ENCODE measurements at places on chromosomes 12 and 14.

- no peak for DNase-seq
These were observed 144.1 kb upstream of the PTPRQ start for GRCh38 chr12:80299976-80300375.

DNA sequence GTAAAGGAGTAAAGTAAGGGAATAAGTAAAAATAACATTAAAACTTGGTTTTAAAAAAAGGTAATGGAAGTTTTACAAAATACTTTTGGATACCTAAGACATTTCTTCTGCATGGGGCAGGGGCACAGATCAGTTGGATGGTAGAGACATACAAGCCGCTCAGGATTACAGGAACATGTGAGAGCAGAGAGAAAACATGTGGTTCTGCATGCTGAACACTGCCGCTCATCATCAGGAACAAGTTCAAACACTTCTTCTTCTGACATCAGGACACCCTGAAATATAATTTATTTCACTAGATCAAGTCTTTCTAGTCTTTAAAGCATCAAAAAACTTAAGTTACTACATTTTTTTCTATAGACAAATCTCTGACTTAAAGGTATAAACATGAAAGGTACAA is 60.9 kb upstream of the SLC6A13 start:
- DNase-seq, result no peak

GRCh38 chr14:64159588-64159987 is 134.6 kb downstream of the ESR2 start:
- DNase-seq, result no peak

DNA sequence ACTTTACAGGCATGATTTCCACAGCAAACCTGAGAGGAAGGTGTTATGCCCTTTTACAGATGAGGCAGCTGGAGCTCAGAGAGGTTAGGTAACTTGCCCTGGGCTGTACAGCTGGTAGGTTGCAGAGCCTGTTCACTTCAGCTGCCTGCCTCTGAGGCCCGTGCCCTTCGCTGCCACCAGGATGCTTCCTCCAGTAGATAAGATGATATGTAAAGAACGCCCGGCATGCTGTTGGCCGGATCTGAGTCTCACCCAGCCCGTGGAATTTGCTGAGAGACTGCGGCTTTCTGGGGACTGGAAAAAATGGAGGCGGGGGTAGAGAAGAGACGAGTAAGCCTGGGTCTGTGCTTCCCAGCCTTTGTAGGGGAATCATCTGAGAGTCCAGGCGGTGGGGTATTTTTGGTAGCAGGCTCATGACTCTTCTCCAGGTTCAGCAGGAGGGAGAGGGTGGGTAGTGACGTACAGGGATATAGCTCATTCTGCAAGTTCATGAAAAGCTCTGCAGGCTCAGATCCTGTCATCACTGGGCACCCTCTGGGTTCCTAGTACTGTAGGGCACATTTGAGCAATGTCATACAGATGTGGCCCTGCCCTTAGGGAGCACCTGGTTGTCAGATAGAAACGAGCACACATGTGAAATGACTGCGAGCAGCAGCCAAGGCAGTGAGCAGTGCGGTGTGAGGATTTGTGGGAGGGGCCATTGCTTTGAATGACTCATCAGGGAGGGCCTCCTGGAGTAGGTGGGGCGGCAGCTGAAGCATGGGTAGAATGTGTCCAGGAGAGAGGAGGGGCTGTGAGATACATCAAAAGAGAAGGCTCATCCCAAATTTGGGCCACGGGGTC is 159.4 kb downstream of the TSPAN9 start:
- DNase-seq, result peak; percentile 29

DNA sequence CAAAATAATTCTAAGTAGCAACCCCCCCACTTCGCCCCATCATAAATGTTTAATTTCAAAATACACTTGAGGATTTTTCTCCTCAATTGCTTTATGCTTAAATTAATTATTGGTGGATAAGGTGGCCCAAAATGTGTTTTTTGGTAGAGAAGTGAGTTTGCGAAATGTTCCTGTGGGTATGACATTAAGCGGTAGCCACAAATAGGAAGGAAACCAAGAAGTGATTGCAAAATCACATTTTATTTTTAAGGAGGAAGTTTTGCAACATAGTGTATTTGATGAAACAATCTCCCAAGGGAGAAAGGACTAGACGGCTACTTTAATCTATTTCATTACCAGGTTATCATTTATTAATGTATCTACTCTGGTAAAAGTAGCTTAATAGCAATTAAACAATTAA is 25.5 kb downstream of the SLC25A3 start:
- no peak for DNase-seq

DNA sequence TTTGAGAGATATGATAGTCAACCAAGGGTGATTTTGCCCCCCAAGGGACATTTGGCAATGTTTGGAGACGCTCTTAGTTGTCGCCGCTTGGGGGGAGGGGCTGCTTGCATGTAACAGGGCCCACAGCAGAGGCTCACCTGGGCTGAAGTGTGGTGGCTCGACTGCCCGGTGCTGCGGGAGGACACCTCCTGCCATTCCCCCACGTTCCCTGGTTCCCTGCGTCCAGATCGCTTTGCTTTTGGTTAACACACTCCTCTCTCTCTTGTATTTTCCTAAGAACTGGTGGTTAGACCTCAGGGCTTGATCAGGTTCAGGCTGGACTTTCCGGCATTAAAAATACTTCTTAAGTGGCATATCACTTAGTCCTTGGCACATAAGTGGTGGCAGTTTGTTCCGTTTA is 18.9 kb downstream of the PPP2R5C start:
- DNase-seq, result no peak

GRCh38 chr14:49857427-49858003 is 4.9 kb upstream of the NEMF start:
- DNase-seq, result peak; percentile 75

GRCh38 chr14:63282997-63283883 is 35.5 kb downstream of the GPHB5 start:
- DNase-seq, result no peak

GRCh38 chr12:12819221-12819620 is 6.1 kb downstream of the DDX47 start:
- DNase-seq, result no peak

DNA sequence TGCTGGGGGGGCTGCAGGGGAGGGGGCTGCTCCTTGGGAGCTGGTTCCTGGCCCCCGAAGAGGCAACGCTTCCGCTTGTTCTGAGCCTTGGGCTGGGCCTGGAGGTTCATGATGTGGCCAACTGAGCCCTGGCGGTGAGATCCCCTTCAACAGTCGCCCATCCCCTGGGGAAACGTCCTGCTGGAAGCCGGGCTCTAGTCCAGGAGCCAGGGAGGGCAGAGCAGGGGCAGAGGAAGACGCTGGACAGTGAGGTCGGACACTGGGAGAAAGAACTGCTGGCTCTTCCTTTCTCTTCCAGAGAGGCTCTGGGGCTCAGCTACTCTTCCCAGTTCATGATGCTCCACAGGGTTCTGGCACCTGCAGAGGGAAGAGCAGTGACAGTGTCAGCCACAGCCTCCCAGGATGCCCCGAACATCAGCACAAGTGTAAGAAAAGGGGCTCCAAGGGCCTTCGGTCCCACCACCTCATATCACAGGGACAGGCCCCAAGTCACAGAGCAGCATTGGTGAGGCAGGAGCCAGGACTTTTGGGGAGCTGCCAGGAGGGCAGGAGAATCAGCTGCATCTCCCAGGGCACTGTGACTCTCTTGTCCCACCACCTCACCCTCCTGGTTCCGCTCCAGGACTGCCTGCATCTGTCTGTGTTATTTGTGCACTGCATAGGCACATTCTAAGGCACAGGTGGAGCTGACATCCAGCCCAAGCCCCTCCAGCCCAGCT is 25.9 kb upstream of the PNMA1 start:
- no peak for DNase-seq

- DNase-seq, result no peak
These were observed 47.6 kb upstream of the SLC2A13 start for GRCh38 chr12:40153432-40153831.

GRCh38 chr14:74549588-74549987 is 56.0 kb downstream of the ISCA2 start:
- DNase-seq, result no peak

DNA sequence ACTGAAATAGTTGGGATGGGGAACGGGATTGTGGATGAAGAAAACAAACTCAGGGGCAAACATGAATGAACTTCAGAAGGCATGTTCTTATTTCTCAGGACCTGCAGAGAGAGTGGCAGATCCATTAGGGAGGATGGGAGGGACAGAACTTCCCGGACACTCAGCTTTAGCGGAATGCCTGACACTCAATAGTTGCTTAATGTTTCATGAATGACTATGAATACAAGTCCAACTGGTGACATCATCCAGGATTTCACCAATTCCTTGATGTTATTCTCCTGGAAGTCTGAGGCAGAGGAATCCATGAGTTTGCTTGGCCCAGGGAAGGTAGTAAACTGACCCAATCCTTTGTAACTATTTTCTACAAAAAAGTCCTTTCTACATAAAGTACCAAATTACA is 37.8 kb upstream of the LRRC10 start:
- DNase-seq, result no peak

DNA sequence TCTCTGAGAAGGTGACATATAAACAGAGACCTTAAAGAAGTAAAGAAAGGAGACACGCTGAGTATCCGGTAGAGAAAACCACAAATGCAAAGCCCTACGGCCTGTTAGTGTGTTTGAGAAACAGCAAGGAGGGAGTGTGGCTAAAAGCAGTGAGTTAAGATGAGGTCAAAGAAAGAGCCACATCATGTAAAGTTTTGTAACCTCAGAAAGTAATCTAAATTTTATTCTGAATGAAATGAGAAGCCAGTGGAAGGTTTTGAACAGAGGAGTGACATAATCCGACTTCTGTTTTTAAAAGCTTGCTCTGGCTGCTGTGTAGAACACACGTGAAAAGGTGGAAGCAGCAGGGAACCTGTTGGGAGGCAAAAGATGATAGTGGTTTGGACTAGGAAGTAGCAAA is 32.6 kb downstream of the PPP2R5E start:
- no peak for DNase-seq

DNA sequence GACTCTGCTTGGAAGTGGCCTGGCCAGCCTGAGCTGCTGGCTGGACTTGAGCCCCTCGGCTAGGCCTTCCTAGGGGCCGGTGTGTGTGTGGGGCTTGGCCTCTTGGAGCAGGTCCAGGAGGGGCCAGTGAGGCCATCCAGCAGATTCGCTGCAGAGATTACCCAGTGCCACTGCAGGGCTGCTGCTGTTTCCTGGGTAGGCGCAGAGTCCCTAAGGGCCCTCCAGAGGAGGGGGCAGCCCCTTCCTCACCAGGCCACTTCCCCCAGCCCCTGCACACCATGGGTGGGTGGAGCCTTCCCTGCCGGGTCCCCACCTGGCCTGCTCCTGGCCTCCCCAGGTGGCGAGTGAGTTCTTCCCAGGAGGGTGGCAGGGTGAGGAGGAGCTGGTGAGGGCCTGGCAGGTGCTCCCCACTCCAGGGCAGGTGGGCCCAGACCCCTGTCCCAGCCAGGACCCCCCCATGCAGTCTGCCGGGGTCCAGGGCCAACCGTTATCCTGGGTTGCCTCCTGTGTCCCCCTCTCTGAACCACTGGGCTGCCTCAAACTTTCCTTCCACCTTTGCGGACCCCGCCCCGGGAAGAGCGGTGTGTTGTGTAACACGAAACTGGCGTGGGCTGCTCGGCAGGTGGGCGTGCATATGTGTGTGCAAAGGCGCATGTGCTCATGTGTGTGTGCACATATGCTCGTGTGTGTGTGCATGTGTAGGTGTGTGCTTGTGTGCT is 25.1 kb downstream of the ASPG start:
- DNase-seq, result no peak

DNA sequence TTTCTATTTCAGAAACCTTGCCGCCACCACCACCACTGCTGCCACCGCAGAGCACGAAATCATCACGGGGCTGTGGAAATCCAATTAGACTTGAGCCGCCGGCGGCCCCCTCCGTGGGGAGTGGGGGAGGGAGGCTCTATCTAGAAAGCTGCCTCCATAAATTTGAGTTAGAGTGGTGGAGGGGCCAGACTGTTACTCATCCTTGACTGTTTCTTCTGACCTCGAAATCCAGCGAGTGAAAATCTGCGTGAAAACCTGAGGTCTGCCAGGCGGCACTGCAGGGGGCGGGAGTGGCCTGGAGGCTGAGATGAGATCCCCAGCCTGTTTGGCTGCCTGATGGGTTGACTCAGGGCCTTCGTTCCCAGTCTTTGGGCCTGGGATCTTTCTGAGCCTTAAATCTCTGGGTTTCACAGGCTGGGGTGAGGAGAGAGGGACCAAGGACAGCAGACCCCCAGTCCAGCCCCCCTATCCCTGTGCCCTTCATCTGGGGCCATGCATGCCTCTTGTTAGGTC is 29.9 kb downstream of the TSPAN9 start:
- no peak for DNase-seq

- no peak for DNase-seq
These were observed 51.6 kb downstream of the GPATCH2L start for GRCh38 chr14:76203086-76204001.

DNA sequence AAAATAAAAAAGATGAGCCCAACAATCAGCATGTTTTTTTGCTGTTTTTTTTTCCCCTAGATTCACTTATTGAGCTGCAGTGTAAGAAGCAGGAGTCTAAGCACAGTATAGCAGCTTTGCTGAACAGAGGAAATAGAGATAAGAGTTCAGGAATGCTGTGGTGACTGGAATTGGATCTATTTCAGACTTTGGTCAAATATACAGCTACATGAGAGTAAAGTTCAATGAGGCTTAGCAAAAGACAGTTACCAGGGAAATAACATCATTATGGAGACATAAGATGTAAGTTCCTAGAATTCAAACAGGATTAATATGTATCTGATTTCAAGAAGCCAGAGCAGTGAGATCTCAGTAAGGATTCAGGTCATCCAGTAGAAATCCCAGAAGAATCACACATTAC is 613.0 kb downstream of the RPS29 start:
- DNase-seq, result no peak

DNA sequence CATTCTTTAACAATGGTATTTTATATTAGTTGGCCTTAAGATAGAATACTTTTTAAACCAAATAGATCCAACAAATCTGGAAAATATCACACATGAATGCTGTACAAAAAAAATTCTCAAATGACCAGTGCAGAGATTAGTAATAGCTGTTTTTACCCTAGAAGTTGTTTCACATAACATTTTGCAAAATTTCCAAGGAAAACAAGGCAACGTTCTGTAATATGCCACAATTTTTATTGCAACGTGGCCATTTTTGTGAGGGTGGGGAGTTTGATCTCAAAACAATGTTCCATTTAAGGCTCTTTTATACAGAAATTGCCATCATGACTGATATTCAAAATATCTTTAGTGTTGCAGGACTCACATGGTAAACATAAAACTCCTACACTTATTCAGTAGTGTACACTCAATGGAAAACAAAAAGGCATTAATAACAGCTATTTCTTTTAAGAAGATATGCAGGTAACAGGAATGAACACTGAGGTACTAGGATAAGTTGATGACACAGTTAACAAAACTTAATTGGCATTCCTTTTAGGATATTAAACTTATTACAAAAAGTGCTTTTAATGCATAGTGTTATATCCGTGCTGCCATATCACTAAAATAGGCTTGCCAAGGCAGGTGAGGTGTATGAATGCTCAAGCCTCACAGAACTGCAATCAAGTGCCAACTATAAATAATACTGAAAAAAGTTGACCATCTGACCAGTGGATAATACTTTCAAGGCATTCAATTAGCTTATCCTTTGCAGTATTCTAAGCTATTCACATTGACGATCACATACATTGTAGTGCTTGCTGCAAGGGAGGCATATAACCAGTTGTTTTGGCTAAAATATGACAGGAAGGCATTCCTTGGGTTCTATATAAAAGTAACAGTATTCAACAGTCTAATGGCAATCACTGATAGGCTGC is 2.3 kb downstream of the CFL2 start:
- no peak for DNase-seq
